Neural crest cell (in vitro differentiated cells): ENCODE measurements at places on chromosomes 16 and 17.
A peak's percentile ranks its signal among the peaks of the same experiment; 100 is the strongest.

DNA sequence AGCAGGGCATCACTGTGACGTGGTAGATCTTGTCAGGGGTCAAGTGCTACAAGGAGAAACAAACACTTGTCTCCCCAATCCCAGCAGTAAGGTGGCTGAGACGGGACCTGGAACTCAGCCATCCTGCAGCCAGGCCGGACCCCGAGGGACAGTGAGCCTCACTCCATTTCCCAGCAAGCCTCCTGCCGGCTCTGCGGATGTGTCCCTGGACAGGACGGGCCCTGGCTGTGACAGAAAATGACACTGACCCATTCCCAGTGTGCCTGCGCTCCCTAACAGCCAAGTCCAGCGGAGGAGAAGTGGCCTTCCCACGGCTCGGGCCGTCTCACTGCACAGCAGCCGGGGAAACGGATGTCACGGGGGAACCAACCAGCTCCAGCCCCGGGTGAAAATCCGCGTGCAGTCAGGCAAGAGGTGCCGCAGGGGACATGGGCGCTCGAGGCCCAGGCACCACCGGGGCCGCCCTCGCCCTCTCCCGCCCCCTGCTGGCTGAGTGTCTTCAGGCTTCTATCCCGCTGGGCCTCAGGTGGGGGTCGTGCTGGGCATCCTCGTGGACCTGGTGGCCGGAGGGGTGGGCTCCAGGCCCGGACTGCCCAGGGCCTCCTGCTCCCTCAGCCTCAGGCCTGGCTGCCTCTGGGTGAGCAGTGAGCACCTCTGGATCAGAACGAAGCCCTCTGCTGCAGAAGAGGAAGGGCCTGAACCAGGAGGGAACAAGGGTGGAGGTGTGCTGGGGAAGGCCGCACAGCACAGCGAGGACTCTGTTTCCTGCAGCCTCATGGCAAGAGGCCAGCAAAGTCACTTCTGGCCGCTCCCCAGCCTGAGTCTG is 6.7 kb downstream of the HAGHL start:
- DNase-seq = peak; percentile 23

GRCh38 chr16:12170103-12171040 is 193.8 kb downstream of the SNX29 start:
- no peak for DNase-seq

DNA sequence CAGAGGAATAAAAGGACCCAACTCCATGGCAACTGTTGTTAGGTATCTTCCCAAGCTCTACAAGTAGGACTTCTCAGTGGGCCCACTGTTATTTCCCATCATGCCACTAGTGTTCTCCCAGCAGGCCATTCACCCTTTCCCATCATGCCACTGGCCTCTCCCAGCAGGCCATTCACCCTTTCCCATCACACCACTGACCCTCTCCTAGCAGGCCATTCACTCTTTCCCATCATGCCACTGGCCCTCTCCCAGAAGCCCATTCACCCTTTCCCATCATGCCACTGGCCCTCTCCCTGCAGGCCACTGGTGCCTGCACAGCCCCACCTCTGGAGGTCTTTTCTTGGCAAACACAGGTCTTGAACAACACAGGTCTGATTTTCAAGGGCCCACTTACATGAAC is 36.3 kb downstream of the IFT140 start:
- no peak for DNase-seq

GRCh38 chr16:65601781-65602180 is 479.9 kb upstream of the CDH11 start:
- DNase-seq = no peak

DNA sequence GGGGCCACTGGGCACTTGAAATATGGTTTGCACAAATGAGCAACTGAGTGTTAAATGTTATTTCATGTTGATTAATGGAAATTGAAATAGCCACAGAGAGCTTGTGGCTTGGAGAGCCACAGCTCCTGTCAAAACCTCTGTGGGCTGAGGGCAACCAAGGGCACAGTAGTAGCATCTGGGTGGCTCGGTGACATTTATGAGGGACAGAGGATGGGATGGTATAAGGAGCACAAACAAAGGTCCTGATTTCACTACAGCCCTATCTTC is 215.9 kb downstream of the SOX9 start:
- DNase-seq = no peak

DNA sequence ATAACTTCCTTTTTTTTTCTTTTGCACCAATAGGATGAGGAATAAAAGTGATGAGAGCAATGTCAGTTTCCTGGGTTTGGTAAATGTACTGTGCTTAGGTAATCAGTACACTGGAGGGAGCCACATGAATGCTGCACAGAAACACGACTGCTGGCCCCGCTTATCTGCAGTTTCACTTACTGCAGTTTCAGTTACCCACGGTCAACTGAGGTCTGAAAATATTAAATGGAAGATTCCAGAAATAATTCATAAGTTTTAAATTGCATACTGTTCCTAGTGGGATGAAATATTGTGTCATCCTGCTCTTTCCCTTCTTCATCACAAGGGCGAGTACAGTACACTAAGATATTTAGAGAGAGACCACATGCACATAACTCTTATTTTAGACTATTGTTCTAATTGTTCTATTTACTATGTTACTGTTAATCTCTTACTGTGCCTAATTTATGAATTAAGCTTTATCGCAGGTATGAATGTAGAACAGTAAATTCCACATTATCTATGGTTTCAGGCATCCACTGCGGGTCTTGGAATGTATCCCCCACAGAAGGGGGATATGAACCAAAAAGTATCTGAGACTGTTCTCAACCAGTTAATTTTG is 6.4 kb upstream of the LGALS3BP start:
- no peak for DNase-seq

GRCh38 chr16:74322301-74322710 is 25.7 kb downstream of the PSMD7 start:
- DNase-seq = no peak

DNA sequence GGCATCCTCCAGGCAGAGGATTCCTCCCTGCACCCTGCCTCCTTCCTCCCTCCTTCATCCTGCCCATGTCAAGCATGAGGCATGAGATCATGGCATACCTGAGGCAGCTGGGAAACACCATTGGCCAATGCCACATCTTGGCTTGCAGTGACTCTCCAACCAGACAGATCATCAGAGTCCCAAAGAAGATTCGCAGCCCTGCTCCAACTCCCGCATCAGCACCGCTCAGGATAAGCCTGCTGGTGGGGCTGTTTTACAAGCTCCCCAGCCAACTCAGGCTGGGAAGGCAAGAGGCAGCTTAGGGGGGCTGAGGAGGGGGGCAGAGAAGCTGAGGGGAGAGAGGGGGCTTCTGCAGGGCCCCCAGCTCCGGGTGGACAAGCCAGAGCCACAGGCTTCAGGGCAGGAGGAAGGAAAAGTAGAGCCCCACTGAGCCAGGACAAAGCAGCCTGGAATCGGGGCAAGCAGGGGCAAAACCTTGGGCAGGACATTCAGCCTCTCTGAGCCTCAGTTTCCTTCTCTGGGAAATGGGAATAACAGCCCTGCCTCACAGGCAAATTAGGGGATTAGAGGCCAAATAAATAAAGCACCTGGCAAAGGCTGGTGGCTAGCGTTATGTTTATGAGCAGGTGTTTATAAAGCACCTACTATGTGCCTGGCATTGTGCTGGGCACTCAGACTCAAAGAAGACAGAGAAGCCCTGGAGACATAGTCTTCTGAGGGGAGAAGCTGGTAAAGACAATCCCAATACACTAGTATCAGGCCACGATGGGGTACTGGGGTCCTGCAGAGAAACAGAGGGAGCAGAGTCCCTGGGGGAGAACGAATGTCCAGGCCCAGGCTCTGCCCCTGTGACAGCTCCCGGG is 88.1 kb downstream of the GOSR1 start:
- no peak for DNase-seq

- DNase-seq = no peak
Measured at GRCh38 chr16:50881956-50882355, 140.1 kb downstream of the CYLD start.

GRCh38 chr16:24671455-24671954 is 57.9 kb upstream of the TNRC6A start:
- DNase-seq = no peak

- DNase-seq = no peak
Measured at GRCh38 chr16:2447920-2448583, 11.9 kb upstream of the TEDC2 start.

GRCh38 chr17:51491416-51491815 is 231.1 kb downstream of the UTP18 start:
- no peak for DNase-seq

DNA sequence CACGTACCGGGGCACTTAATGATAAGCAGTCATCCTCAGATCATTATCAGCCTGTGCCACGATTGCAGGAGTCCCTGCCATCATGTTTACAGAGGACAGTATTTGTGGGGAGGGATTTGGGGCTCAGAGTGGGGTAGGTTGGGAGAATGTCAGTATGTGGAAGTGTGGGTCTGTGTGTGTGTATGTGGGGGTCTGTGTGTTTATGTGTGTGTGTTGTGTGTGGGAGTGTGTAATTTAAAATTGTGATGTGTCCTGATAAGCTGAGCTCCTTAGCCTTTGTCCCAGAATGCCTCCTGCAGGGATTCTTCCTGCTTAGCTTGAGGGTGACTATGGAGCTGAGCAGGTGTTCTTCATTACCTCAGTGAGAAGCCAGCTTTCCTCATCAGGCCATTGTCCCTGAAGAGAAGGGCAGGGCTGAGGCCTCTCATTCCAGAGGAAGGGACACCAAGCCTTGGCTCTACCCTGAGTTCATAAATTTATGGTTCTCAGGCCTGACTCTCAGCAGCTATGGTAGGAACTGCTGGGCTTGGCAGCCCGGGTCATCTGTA is 13.5 kb upstream of the EFCAB13 start:
- no peak for DNase-seq

GRCh38 chr16:11725457-11725856 is 17.2 kb downstream of the TXNDC11 start:
- DNase-seq = no peak

GRCh38 chr17:8188263-8188839 is 1.6 kb downstream of the BORCS6 start:
- no peak for DNase-seq

GRCh38 chr17:56809820-56810179 is 23.9 kb downstream of the C17orf67 start:
- no peak for DNase-seq

DNA sequence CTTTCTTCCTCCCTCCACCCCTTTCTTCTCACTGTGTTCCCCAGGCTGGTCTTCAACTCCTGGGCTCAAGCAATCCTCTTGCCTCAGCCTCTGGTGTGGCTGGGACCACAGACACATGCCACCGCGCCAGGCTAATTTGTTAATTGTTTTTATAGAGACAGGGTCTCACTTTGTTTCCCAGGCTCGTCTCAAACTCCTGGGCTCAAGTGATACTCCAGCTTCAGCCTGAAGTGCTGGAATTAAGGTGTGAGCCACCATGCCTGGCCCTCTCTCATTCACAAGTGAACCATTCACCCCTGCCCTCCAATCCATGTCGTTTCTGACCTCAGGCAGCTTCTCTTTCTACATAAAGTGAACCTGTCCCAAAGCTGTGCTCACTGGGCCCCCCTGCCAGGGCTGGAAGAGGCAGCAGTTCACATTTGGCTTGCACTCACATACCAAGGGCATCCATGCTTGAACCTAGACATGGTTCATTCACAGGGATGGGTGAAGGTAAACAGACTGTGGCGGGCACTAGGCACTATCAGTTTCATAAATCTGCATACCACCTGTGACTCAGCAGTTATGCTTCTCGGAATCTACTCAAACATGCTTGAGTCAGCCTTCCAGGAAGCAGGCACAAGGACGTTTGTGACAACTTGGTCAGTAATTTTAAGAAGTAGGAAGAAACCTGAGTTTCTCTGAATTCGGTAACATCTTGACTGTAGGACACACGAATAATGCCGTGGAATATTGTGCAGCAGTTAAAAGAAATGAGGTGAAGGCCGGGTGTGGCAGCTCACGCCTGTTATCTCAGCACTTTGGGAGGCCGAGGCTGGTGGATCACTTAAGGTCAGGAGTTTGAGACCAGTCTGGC is 6.0 kb upstream of the RNF213 start:
- no peak for DNase-seq

GRCh38 chr16:84788920-84789391 is 30.8 kb upstream of the CRISPLD2 start:
- no peak for DNase-seq

- DNase-seq = no peak
Measured at GRCh38 chr16:88292007-88292970, 90.5 kb upstream of the ZNF469 start.

DNA sequence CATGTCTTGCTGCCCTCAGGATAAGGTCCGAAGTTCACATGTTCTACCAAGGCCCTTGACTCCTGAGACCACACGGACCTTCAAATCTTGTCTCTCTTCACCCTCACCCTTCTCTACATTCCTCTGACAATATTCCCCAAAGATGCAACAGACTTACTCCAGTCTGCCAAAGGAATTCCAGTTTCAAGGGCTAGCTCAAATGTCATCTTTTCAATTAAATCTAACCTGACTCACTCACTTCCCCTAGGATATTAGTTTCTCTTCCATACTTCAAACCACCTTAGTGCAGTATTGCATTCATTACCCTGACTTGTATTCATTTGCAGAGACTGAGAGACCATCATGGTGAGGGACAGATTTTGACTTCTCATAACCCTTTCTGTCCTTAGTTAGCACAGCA is 59.6 kb upstream of the ADCY9 start:
- DNase-seq = no peak

DNA sequence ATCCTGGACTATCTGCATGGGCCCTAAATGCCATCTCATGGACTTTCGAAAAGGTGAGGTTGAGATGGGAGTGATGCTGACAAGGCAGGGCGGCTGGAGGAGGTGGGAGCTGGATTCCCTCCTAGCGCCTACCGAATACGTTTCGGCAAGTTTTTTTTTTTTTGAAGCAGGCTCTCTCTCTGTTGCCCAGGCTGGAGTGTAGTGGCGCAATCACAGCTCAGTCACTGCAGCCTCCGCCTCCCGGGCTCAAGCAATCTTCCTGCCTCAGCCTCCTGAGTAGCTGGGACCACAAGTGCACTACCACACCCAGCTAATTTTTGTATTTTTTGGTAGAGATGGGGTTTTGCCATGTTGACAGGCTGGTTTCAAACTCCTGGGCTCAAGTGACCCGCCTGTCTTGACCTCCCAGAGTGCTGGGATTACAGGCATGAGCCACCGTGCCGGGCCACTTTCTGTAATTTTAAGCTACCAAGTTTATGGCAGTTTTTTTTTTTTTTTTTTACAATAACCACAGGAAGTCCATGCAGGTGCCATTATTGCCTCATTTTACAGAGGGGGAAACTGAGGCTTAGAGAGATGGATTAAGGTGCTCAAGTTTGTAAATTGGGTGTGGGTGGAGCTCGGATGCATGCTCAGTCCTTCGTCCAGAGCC is 246.4 kb downstream of the PRKCA start:
- no peak for DNase-seq

GRCh38 chr17:55308613-55309391 is 44.0 kb downstream of the HLF start:
- no peak for DNase-seq

DNA sequence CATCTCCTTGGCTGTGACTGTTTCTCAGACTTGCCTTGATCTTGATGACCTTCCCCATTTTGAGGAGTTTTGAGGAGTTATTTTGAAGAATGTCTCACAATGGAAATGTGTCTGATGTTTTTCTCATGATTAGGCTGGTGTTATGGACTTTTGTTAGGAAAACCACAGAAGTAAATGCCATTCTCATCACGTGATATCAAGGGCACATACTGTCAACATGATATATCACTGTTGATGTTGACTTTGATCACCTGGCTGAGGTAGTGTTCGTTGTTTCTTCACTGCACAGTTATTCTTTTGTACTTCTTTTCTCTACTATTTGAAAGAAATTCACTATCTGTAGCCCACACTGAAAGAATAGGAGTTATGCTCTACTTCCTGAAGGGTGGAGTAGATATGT is 194.7 kb upstream of the MPHOSPH6 start:
- DNase-seq = no peak

- no peak for DNase-seq
Measured at GRCh38 chr17:66518677-66519076, 216.3 kb downstream of the PRKCA start.
